ENCODE measurements at places on chromosomes 5 and 9.
A peak's percentile ranks its signal among the peaks of the same experiment; 100 is the strongest.

- no peak for DNase-seq
These were observed 83.8 kb downstream of the TMEM167A start for GRCh38 chr5:82993416-82993815.

- no peak for DNase-seq
These were observed 99.7 kb downstream of the PLCXD3 start for GRCh38 chr5:41410737-41411136.

GRCh38 chr9:78325343-78325742 lies 28.4 kb downstream of the PSAT1 start:
- no peak for DNase-seq

DNA sequence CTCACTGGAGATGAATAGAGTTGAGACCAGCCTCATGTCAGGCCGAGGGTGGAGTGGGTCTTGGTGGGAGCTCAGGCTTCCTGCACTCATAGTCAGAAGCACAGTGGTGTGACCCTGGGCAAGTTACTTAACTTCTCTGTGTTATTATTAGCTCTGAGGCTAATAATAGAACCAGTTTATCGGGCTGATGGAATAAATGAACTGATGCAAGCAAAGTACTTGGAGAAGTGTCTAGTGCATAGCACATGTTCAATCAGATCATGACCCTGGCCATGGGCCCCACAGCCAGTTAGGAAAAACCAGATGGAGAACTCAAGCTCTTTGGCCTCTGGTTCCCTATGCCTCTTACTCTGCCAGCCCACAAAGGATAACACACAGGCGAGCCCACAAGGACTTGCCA lies 45.3 kb upstream of the OSMR start:
- DNase-seq = no peak

DNA sequence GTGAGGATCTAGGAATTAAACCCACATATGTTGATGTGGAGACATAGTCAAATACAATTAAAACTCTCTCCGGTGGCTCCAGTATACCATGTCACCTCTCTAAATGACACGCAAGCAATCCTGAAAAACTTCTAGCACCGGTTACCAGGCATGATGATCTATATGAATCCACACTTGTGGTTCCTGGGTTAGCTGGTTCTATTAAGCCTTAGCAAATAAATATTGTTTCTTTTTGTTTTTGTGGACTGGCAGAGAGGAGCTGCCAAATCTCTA lies 104.8 kb downstream of the SEC61B start:
- no peak for DNase-seq

DNA sequence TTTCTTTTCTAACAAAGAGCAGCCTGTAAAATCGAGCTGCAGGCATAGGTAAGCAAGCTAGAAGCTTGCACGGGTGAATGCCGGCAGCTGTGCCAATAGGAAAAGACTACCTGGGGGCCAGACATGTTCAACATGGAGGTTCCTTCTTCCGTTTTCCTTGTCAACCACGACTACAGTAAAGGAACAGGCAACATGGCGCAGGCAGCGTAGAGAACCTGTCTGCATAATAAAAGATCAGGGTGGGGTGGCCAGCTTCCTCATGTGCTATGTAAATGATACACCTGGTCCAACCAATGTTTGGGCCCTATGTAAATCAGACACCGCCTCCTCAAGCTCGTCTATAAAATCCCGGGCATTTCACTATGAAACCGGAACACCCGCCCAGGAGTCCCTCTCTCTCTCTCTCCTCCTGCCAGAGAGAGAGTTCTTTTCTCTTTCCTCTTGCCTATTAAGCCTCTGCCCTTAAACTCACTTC lies 103.8 kb upstream of the LIFR start:
- no peak for DNase-seq

DNA sequence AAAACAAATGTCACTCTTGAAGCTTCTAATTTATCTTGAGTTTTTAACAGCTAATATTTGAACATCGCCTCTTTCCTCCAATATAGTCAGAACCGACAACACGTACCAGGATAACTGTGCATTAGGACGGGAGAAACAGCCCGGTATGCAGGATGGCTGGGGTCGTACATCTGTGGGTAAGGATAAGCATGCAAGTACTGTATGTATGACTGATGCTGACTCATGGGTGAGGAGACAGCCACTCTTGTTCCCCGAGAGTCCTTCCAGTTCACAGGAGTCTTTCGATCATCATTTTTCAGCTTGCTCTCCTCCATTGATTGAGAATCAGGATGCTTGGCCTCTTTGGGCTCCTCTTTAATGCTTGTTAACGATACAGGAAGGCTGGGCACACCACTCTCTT lies 102.3 kb downstream of the ZNF608 start:
- DNase-seq = peak; percentile 69

GRCh38 chr5:115526604-115527003 lies 18.0 kb downstream of the FEM1C start:
- no peak for DNase-seq
